ENCODE measurements at places on chromosomes 12 and 14.
A peak's percentile ranks its signal among the peaks of the same experiment; 100 is the strongest.

DNA sequence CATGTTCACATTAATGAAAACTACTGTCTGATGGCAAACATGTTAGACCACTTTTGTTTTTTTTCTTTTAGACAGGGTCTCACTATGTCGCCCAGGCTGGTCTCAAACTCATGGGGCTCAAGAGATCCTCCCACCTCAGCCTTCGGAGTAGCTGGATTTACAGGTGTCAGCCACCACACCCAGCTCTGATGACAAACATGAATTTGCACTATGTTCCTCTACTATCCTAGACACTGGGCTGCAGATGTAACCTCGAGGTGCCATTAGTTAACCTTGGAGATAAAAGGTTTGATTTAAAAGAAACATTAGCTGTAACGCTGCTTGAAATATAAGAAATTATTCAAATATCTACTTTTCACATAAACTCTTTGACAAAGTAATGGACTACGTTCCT lies 8.1 kb downstream of the VPS37B start:
- DNase-seq, result no peak

GRCh38 chr12:124480469-124481256 lies 86.7 kb downstream of the NCOR2 start:
- DNase-seq, result no peak

DNA sequence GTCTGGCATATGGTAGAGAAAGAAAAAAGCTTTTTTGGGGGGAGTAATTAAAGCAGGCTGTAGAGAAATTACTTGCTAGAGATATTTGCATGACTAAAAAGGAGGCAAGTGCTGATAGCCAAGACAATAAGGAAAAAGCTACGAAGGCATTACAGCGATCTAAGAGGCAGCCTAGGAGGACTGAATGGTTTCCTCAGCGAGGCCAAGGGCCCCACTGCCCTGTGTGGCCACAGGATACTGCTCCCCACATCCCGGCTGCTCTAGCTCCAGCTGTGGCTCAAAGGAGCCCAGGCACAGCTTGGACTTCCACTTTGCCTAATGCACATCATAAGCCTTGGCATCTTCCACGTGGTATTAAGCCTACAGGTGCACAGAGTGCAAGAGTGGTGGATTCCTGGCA lies 53.6 kb downstream of the LRRIQ1 start:
- DNase-seq, result peak; percentile 16

DNA sequence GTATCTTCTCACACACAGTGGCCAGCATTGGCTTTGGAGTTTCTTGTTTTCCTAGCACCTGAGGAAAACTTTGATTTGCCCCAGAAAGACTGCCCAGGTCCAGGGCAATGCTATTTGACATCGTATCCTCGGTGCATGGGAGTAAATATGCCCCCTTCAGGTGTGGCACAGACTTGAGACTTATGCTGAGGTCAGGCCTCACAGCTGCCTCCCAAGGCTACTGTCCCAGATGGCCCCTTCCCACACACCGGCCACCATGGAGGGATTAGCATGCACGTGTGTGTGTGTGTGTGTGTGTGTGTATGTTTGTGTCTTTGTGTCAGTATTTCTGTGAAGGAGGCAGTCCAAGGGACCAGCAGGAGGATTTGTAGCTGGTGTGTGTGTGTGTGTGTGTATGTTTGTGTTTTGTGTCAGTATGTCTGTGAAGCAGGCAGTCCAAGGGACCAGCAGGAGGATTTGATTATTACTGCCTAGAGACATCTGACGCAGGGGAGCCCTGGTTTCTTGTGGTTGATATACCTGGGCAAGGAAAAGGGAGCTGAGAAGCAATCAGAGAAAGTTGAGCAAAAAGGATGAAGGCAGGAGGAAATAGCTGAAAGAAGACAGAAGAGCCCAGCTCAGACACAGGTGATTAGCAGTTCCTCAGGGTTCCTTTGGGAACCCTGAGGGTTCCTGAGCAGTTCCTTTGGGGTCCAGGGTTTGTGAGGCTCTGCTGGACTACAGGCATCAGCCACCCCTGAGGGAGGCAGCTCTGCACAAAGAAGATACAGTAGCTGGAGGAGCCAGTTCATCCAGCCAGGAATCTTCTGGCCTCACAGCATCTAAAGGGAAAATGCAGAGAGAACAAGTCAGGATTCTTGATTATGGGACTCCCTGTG lies 42.2 kb downstream of the COX16 start:
- DNase-seq, result no peak

DNA sequence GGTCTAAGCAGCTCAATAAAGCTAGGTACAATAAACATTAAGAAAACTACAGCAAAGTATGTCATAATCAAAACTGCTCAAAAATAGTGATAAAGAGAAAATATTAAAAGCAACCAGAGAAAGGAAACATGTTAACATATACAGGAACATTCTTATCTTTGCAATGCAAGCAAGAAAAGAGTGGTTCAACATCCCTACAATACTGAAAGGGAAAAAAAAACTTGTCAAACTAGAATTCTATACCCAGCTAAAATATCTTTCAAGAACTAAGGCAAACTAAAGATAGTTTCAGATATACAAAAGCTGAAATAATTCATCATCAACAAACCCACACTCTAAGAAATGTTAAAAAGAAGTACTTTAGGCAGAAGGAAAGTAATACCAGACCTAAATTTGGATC lies 134.2 kb downstream of the DPF3 start:
- no peak for DNase-seq

GRCh38 chr12:92075425-92075914 lies 70.2 kb downstream of the BTG1 start:
- DNase-seq, result no peak

- no peak for DNase-seq
Observed at GRCh38 chr12:54128416-54128815, 60.4 kb downstream of the SMUG1 start.

DNA sequence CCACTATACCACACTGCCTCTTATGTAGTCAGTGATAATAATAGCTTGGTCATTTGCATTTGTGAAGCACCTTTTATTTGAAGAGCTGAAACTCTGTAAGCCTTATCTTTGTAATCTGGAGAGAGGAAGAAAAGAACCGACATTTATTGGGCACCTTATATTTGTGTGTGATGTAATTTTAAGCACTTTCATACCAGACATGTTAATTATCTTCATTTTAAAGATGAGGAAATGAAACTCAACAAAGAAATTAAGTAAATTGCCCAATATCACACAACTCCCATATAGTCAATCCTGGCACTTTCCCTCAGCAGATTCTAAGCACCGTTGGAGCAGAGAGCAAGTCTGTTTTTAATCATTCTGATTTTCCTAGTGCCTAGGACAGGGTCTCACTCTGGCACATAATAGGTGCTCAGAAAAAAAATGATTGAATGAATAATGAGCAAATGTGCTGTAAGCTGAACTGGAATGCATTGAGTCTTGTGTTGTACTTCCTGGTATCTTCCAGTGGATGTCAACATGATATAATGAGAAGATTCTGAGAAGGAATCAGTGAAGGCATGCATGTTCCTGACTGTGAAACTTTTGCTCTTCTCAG lies 418.9 kb downstream of the ZFP36L1 start:
- DNase-seq, result no peak

DNA sequence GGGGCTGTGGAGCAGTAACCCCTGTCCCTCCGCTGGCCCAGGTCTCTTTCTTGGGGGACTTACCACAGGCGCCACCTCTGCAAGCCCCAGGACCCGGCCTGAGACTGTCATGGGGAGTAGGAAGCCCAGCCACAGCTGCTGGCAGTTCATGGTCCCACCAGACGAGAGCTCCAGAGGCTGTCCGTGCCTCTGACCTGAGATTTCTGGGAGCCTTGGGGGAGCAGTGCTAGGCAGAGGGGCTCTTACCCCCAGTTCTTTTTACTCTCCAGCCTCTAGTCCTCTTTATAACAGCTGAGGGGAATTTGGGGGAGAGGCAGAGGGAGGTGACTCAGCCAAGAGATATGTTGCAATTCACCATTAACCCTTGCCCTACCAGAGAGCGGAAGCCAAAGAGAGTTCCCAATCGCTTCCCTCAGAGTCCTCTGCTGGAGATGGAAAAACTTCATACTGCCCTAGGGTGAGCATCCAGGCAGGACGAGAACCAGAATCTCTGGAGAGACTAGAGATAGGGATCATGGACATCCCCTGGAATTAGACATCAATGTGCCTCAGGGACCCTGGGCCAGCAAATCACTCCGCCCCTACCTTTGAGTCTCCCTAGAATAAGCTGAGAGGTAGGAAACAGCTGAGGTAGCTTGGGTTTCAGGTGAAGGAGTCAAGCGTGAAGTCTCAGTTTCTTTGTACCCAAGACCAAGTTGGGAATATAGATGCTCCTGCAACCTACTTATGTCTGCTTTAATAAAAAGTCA lies at the start of gene MMP19:
MMP19 (minus strand) TSS at position 256 of the 749 bp plus-strand sequence; CDS start at position 150, 106 bp downstream.
- DNase-seq, result peak; percentile 74

- DNase-seq, result no peak
Observed at GRCh38 chr12:56219840-56220239, 1.9 kb downstream of the RNF41 start.

GRCh38 chr12:2482938-2483660 lies 311.7 kb upstream of the FKBP4 start:
- DNase-seq, result no peak

DNA sequence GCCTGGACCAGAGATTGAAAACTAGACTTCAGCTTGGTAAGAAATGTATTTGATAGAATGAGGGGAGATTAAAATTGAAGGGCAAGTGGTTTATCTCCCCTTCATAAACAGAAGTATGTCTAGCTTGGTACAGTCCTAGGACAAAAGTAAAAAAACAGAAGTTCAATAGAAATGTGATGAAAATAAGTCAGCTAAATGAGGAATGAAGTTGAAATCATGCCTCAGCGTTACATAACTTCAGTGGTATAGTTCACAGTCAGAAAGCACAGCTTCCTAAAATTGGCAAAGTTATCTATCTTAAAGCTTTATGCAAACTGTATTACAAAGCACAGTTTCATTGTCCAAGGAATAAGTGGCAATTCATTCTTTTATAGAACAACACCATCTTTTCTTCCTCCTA lies 90.2 kb upstream of the SYT10 start:
- DNase-seq, result no peak

DNA sequence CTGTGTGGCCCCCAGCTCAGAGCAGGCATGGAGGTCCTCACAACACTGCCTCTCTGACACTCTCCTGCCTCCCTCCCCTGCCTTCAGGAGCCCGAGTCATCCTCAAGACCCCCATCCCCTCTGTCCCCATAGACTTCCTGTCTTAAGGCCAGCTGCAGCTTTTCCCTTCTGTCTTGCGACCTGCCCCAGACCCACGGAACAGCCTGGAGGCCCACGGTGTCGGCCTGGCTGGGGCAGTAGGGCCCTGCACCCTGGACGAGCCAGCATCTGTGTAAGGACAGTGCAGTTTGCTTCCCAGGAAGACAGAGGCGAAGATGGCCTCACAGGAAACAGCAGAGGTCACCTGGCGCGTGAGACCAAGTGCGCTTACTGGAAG lies 9.7 kb downstream of the TEDC1 start:
- DNase-seq, result no peak

- DNase-seq, result no peak
Observed at GRCh38 chr12:31499567-31499966, 91.4 kb downstream of the DENND5B start.

DNA sequence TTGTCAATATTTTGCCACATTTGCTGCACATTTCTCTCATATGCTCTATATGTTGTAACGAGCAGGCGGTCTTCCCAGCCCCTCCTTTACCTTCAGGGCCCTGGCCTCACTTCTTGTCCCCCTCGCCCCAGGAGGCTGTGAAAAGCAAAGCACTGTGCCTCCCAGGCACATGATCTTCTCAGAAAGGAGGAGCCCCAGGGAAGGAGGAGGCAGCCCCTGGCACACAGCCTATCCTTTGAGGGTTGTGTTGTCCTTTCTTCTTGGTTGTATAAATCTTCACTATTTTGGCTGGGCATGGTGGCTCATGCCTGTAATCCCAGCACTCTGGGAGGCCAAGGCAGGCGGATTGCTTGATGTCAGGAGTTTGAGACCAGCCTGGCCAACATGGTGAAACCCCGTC lies 77.0 kb downstream of the PPP2R5C start:
- DNase-seq, result no peak

DNA sequence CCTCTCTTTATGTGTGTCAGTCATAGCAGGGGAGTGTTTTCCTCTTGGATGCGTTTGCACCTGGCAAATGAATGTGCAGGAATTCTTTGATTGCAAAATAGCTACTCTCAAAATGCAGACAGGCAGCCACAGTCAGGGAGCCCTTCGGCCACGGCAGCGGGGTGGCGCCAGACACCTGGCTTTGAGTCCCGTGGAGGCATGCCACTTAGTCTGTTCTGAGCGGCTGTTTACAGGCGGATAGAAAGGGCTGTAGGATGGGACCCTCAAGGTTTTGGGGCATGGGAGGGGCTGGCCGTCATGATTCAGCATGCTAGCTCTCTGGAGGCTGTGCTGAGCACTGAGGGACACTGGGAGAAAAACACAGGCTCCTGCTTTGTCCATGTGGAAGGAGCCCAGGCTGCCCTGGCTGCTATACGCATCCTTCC lies 117.1 kb downstream of the SLC25A47 start:
- peak; percentile 78 for DNase-seq
